ENCODE measurements at places on chromosomes 12 and 14. TPM values are rescaled to one million over a fixed set of nuclear protein-coding genes. Genes with fewer than 3 reads are reported as not detected.

- H3K4me3 ChIP-seq: no peak overlapping the region
- H3K36me3 ChIP-seq: no peaks in the 10 kb centered on the region
- H3K4me1 ChIP-seq: no peaks in the 10 kb centered on the region
Observed at GRCh38 chr12:111942557-111942956, 70.4 kb downstream of the TMEM116 start.

- peaks cover 10% of the 10 kb centered on the region for H3K4me1 ChIP-seq
- peak; percentile 27 for DNase-seq
- peak overlapping the region; percentile 49 for H3K4me3 ChIP-seq
Observed at GRCh38 chr14:59918824-59919569, 947 bp upstream of the LRRC9 start.

GRCh38 chr14:62655166-62655565, 390.1 kb downstream of the KCNH5 start:
- DNase-seq: no peak
- no peaks in the 10 kb centered on the region for H3K4me1 ChIP-seq
- H3K27ac ChIP-seq: no peak overlapping the region
- H3K36me3 ChIP-seq: no peaks in the 10 kb centered on the region
- H3K27me3 ChIP-seq: no peaks in the 10 kb centered on the region

DNA sequence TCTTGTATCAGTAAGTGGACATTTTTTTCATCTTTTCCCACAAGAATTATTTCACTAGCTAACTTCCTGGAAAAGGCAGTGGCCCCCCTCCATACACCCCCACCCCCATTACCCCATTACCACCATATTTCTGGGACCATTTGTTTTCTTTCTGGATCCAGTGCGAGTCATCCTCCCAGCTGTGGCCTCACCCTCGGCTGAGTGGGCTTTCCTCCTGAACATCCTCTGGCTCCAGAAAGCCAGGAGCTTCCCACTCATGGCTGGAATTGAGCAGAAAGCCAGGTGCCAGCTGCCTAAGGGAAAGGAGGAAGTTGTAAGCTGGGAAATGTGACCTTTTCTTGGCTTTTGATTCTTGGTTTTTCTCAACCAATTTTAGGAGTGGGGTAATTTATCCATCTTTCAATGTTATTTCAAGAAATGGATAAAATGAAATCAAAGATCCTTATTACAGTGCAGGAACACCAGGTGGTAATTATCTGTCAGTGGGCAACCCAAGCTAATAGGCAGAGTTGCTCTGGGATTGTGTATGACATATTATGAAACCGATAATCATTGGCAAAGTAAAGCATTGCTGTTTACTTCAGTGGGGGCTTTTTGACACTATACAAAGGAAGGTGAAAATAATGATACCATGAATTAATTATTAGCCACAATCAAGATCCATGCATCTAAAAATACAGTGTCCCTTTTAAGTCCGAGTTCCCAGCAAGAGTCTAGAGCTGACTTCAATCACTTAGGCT, 124.6 kb downstream of the KICS2 start:
- no peaks in the 10 kb centered on the region for H3K4me1 ChIP-seq
- no peak for DNase-seq
- H3K27me3 ChIP-seq: no peaks in the 10 kb centered on the region
- no peaks in the 10 kb centered on the region for H3K36me3 ChIP-seq

GRCh38 chr14:48140804-48141203, 465.4 kb upstream of the MDGA2 start:
- H3K27me3 ChIP-seq: no peaks in the 10 kb centered on the region
- no peak overlapping the region for H3K27ac ChIP-seq

GRCh38 chr14:75301666-75302325, 23.2 kb downstream of the FOS start:
- no peak for DNase-seq
- H3K4me3 ChIP-seq: no peak overlapping the region
- no peaks in the 10 kb centered on the region for H3K27me3 ChIP-seq
- H3K27ac ChIP-seq: no peak overlapping the region
- no peaks in the 10 kb centered on the region for H3K4me1 ChIP-seq

DNA sequence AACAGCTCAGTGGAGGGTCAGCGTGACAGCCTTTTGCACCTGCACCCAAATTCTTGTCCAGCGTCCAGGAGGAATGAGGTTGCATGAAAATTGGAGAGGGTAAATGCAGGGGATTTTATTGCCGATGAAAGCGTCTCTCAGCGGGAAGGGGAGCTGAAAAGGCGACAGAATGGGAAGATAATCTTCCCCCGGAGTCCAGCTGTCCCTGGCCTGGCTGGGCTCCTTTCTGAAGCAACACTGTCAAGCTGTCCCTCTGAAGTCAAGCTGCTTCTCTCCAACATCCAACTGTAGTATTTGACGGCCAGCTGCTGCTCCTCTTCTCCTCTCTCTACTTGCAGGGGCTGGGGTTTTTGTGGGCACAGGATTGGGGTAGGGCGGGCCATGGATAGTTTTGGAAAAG, 32.7 kb downstream of the NOPCHAP1 start:
- DNase-seq: no peak
- H3K36me3 ChIP-seq: peaks cover 3% of the 10 kb centered on the region
- no peak overlapping the region for H3K4me3 ChIP-seq
- H3K27me3 ChIP-seq: no peaks in the 10 kb centered on the region
- H3K4me1 ChIP-seq: no peaks in the 10 kb centered on the region

DNA sequence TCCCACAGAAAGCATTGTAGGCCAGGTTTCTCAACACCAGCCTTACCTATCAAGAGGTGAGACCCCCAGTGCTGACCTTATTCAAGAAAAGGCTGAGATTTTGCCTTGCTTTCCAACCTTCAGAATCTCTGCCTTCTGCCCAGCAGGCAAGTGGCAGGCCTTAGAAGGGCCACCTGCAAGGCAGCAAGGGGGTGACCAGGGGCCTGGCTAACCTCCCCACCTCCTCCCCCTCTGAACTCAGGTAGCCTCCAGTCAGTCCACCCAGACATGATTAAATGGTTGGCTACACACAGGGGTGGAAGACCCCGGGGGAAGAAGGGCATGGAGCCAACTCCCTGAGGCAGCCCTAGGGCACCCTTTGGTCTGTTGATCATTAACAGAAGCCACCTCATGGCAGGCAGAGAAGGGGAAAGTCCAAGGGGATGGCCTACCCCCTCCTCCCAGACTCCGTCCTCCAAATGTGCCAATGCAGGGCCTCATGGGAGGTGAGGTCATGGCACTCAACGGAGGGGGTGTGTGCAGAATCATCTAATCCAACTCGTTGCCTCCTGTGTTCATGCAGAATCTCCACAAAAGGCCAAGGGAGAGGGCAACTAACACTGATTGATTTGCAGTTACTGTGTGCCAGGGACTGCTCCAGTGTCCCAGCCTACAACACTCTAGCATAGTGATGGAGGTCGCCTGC, 8.5 kb downstream of the ZFP36L1 start:
- no peak overlapping the region for H3K4me3 ChIP-seq
- H3K4me1 ChIP-seq: peaks cover 60% of the 10 kb centered on the region
- no peaks in the 10 kb centered on the region for H3K27me3 ChIP-seq
- H3K27ac ChIP-seq: peak overlapping the region; percentile 80

- H3K27ac ChIP-seq: no peak overlapping the region
- H3K4me3 ChIP-seq: no peak overlapping the region
- H3K27me3 ChIP-seq: no peaks in the 10 kb centered on the region
- DNase-seq: no peak
- H3K36me3 ChIP-seq: no peaks in the 10 kb centered on the region
- H3K4me1 ChIP-seq: no peaks in the 10 kb centered on the region
Observed at GRCh38 chr12:130576371-130576816, 139.7 kb downstream of the RIMBP2 start.

GRCh38 chr12:91189516-91189915, 6.9 kb upstream of the DCN start:
- no peak for DNase-seq
- H3K27ac ChIP-seq: no peak overlapping the region
- no peaks in the 10 kb centered on the region for H3K36me3 ChIP-seq
- no peaks in the 10 kb centered on the region for H3K4me1 ChIP-seq
- H3K27me3 ChIP-seq: no peaks in the 10 kb centered on the region

DNA sequence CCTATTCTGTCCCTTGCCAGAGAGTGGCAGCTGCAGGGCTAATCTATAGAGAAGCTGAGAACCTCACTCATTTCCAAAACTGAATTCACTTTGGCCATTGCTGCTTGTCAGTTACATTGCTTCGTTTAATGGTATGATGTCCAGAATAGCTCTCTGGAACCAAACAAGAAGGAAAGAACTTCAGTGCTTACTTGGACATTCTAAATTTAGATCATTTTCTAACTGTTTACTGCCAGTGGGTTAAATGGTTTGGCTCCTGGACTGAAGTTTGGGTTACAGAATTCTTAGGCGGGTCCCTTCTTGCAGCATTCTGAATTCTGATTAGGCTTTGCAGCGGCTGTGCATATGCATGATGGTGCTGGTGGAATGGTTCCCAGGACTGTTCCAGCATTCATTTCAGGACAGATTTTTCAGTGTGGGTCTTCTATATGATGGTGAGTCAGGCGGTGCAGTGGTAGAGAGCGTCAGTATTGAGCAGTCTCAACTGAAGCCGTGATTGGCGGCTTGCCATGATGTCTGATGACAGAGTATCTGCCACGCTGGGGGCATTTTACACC, 148.7 kb downstream of the DYRK2 start:
- DNase-seq: no peak
- H3K4me3 ChIP-seq: no peak overlapping the region
- no peaks in the 10 kb centered on the region for H3K27me3 ChIP-seq
- no peaks in the 10 kb centered on the region for H3K4me1 ChIP-seq
- H3K27ac ChIP-seq: no peak overlapping the region

GRCh38 chr12:48388938-48389337, 38.2 kb upstream of the ZNF641 start:
- H3K36me3 ChIP-seq: no peaks in the 10 kb centered on the region
- no peak overlapping the region for H3K27ac ChIP-seq
- H3K4me1 ChIP-seq: no peaks in the 10 kb centered on the region
- H3K4me3 ChIP-seq: no peak overlapping the region
- no peaks in the 10 kb centered on the region for H3K27me3 ChIP-seq

DNA sequence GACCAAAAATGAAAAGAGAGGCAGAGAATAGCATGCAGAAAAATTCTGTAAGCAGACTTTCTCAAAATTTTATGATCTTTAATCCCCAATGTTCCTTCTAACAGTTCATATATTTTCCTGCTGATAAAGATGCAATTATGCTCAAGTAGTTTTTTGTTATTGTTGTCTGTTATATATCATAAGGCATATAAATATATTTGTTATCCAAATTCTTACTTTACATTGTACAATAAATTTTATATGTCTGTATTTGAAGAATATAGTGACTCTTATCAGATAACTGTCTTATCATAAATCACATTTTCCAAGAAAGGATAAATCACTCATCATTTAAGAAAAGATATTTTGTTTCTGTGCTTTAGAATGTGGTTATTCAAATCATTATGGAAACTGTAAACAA, 2.6 kb downstream of the RASSF9 start:
- DNase-seq: no peak
- no peaks in the 10 kb centered on the region for H3K27me3 ChIP-seq
- no peak overlapping the region for H3K4me3 ChIP-seq
- no peaks in the 10 kb centered on the region for H3K4me1 ChIP-seq
- no peak overlapping the region for H3K27ac ChIP-seq
- H3K36me3 ChIP-seq: no peaks in the 10 kb centered on the region

DNA sequence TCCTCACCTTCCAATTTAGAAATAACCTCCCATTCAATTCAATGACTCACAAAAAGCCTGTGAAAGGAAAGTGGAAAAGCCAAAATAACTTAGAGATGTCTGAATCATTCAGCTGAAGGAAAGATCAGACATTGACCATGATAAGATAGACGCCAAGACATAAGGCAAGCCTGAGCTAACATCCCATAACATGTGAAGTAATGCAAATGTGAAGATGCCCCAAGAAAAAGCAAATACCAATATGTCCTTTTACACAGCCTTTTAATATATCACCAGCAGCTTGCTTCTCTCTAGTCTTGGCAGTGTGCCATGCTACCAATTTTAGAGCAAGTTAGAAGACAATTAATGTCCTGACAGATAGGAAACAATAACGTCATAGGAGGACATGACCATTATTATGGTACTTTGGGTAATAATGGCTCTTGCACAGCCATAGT, 2.4 kb upstream of the NUMB start:
- H3K4me1 ChIP-seq: peaks cover 43% of the 10 kb centered on the region
- no peak overlapping the region for H3K4me3 ChIP-seq
- no peaks in the 10 kb centered on the region for H3K27me3 ChIP-seq
- no peaks in the 10 kb centered on the region for H3K36me3 ChIP-seq

DNA sequence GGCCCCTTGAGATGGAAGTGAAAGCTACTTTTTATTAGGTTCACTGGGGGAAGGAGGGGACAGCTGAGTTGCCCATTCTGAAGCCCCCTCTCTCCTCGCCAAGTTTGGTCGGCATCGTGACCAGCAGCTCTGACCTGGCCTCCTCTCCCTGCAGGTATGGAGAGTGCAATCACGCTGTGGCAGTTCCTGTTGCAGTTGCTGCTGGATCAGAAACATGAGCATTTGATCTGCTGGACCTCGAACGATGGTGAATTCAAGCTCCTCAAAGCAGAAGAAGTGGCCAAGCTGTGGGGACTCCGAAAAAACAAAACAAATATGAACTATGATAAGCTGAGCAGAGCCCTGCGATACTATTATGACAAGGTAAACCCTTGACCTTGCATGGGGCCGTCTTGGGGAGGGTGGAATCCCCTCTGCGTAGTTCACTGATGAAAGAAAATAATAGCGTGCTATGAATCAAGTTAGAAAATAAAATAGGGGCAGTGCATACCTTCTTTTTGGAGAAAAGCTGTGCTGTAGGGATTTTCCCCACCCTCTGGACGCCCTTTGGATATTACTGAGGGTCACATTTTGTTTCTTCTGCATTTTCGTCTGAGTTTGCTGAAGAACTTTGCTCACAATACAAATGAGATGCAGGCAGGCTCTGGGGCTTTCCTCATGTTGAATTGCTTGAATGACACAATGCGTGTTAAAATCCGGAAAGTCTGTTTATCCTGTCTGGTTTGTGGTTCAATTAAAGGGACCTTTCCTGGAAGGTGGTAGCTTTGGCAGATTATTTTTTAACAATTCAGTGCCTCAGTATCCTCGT, 29.4 kb downstream of the ELK3 start:
- H3K4me1 ChIP-seq: no peaks in the 10 kb centered on the region
- no peak for DNase-seq
- no peak overlapping the region for H3K4me3 ChIP-seq
- no peaks in the 10 kb centered on the region for H3K27me3 ChIP-seq
- H3K36me3 ChIP-seq: peaks cover 63% of the 10 kb centered on the region
- no peak overlapping the region for H3K27ac ChIP-seq

The SLC41A2 gene
- 13.0 TPM for total RNA-seq

The B4GALNT1 gene
- not detected for total RNA-seq

The GABARAPL1 gene
- 11.9 TPM for total RNA-seq

The CCDC177 gene
- not detected for total RNA-seq
